ENCODE measurements at places on chromosomes 13 and 19.

- DNase-seq, result no peak
These were observed 311.8 kb downstream of the TSHZ3 start for GRCh38 chr19:31037286-31037980.

- peak; percentile 43 for DNase-seq
These were observed 19.5 kb upstream of the TRPC4 start for GRCh38 chr13:37889102-37889501.

GRCh38 chr19:8513687-8514504 lies at the start of gene ZNF414:
ZNF414 (minus strand) TSS chr19:8514167; CDS start chr19:8514046, 121 bp downstream.
- peak; percentile 97 for DNase-seq

DNA sequence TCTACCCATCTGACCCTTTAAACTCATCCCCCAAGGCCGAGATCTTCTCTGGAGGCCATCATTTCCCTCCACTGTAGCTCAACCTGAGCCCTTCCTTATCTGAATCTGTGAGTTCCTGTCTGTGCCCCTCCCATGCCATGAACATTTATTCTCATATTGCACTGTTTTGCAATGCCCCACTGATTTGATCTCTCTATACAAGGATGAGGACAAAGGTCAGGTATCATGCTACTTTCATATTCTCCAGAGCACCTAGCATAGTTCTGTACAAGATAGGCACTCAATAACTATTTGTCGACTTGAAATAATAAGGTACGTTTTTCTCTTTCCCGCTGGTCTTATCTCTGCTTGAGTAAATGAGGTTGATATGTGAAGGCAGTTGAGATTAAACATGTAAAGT lies 135.5 kb downstream of the KLF5 start:
- DNase-seq, result no peak

DNA sequence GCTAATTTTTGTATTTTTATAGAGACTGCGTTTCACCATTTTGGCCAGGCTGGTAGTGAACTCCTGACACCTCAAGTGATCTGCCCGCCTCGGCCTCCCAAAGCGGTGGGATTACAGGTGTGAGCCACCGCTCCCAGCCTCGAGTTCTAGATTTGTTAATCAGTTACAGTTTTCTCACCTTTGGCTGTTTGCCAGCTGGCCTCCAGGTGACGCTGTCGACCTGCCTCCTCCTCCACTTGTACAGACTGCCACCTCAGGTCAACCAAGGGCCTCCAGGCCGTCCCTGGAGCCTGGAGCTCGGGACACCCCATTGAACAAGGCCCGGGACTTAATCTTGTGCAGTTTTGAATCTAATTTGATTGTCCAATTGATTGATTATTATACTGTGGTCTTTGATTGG lies 45.5 kb downstream of the IER2 start:
- no peak for DNase-seq
